ENCODE measurements at places on chromosomes 1 and 21. TPM values are rescaled to one million over a fixed set of nuclear protein-coding genes. Genes with fewer than 3 reads are reported as not detected.

Gene FCGR2B
- total RNA-seq = not detected

Gene PTCH2
- 0.92 TPM for total RNA-seq

Gene LYPLAL1
- total RNA-seq = 16.0 TPM

Gene KCNJ9
- not detected for total RNA-seq

Gene FGR
- total RNA-seq = not detected

Gene ADCY10
- not detected for total RNA-seq

Gene CROCC
- total RNA-seq = 30.7 TPM

Gene OLIG1
- not detected for total RNA-seq

Gene THEM4
- 33.5 TPM for total RNA-seq

Measured in activated CD4-positive, alpha-beta T cell treated with anti-CD3 and anti-CD28 coated beads, Interleukin-2, amount 10 ng/mL, durations not matched to agents 7 days and 5 days (primary cell).